ENCODE measurements at places on chromosomes 5 and 9.

DNA sequence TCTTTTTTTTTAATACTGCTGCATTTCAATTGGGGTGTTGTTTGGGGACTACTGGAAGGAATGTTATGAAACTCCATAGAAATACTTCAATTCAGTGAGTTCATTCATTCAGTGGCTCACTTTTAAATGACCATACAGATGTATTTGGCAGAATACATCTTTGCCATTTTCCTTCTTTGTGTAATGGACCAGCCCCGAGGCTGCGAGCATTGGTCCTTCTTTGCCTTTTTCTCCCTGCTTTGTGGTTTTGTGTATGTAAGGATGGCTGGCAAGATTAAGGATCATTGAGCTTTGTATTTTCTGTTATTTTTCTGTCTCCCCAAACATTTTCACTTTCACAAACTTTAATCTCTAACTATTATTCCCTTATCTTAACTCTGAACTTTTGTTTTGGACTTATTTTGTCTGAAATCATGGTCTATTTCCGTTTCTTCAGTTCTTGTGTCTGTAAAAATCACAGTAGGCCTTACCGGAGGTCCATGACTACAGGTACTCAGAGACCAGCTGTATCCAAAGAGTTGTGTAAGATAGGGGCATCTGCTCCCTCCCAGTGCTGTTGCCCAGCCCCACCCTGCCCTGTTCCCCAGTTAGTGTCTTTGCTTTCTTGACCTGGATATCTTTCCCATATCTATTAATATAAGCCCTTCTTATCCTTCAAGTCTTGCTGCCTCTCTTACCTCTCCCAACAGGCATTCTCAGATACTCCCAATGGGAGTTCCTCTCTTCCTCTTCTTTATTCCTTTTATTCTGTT, 154.3 kb upstream of the DMRT1 start:
- DNase-seq: no peak

DNA sequence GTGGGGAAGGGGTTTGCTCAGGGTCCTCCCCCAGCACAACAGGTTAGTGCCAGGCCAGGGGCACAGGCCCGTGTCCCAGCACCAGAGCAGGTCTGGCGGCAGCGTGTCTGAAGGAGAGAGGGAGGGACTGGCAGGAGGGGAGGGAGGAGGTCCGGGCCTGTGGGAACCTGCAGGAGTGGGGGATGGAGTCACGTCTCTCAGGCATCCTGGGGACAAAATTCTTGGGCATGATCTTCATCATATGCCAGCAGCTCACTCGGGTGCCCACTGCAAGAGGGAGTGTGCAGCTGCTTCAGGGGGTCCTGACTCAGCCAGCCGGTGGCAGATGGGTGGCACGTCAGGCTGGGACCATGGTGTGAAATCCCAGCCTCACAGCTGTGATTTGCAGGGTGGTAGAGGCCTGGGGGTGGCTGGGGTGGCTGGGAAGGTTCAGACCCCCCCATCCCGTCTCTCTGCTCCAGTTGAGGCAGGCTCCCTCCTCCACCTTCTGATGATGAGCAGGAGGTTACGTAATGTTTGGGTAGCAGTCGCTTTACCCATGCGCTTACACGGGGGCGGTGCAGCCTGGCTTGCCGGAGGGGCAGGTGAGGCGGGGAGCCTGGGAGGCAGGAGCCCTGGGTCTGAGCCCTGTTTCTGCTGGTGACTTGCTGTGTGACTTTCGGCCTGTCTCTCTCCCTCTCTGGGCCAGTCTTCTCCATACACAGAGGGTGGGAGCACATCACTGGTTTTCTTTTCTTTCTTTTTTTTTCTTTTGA, 40.5 kb downstream of the NCS1 start:
- no peak for DNase-seq

GRCh38 chr9:87324613-87325194, 173.0 kb upstream of the DAPK1 start:
- DNase-seq: no peak

- DNase-seq: no peak
These were observed 8.6 kb upstream of the ZDHHC11 start for GRCh38 chr5:859391-859790.
